CD4-positive, alpha-beta T cell (primary cell): ENCODE measurements at places on chromosomes 4 and X.

DNA sequence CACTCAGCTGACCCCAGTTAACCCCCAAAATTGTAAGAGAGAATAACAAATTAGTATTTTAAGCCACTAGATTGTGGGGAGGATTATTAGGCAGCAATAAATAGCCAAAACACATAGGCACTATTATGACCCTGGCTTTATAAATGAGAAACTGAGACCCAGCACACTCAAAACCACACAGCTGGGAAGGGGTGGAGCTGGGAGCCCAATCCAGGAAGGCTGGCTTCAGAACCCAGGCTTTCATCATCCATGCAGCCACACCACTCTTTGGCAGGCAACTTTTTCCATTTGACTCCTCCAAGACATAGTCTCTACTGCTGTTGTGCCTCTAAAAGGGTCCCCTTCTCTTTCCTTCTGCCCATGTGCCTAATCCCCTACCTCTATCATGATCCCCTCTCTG, 253.8 kb downstream of the DHX15 start:
- no peaks in the 10 kb centered on the region for H3K36me3 ChIP-seq
- no peak overlapping the region for H3K27ac ChIP-seq
- H3K4me1 ChIP-seq = no peaks in the 10 kb centered on the region

GRCh38 chr4:27009539-27009938, 148.9 kb downstream of the STIM2 start:
- H3K36me3 ChIP-seq = peaks cover 26% of the 10 kb centered on the region
- no peak overlapping the region for H3K27ac ChIP-seq
- no peak overlapping the region for H3K4me3 ChIP-seq
- no peaks in the 10 kb centered on the region for H3K27me3 ChIP-seq

GRCh38 chrX:828411-828959, 197.9 kb downstream of the SHOX start:
- H3K36me3 ChIP-seq = no peaks in the 10 kb centered on the region
- H3K4me1 ChIP-seq = no peaks in the 10 kb centered on the region
- H3K27ac ChIP-seq = no peak overlapping the region
- H3K4me3 ChIP-seq = no peak overlapping the region
- no peak for DNase-seq

DNA sequence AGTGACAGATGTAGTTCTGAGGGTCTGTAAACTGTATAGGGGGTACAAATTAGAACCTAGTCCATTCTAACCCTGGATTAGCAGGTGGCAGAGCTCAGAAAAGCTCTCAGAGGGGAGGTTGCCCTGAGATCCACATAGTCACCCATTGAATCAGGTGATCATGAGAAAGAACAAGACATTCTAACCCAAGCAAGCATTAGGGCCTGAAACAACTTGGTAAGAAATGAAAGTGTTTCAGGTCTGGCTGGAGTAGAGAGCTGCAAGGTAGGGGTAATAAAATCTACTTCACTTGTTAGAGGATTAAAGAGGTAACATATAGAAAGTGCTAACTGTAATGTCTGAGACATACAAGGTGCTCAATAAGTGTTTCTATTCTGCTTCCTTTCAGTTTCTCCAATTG, 8.8 kb upstream of the BMP2K start:
- no peak overlapping the region for H3K27ac ChIP-seq
- H3K27me3 ChIP-seq = no peaks in the 10 kb centered on the region
- no peaks in the 10 kb centered on the region for H3K4me1 ChIP-seq

- H3K27ac ChIP-seq = no peak overlapping the region
- peaks cover 15% of the 10 kb centered on the region for H3K27me3 ChIP-seq
- no peak for DNase-seq
- no peaks in the 10 kb centered on the region for H3K36me3 ChIP-seq
Measured at GRCh38 chrX:151970661-151971060, 3.8 kb downstream of the GABRE start.

DNA sequence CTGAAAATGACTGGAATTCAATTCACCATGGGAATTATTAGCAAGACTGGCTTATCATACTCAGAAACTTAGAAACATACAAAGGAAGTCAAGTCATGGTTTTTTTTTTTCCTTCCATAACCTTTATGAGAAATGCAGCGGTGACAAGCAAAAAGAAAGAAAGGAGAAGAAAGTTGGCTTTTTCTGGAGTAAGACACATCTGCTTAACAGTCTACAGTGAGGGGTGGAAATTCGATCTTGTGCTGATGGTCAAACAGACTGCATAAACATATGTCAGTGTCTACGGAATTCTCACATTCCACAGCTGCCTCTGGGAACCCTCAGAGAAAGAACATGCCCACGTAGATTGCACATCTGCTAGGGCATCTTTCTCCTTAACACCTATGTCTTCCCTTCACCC, 54.6 kb downstream of the PROM1 start:
- H3K36me3 ChIP-seq = no peaks in the 10 kb centered on the region
- no peak for DNase-seq
- H3K4me3 ChIP-seq = no peak overlapping the region
- H3K27ac ChIP-seq = no peak overlapping the region
- H3K4me1 ChIP-seq = no peaks in the 10 kb centered on the region

- no peak overlapping the region for H3K4me3 ChIP-seq
- no peaks in the 10 kb centered on the region for H3K27me3 ChIP-seq
- DNase-seq = no peak
- peak overlapping the region; percentile 69 for H3K27ac ChIP-seq
Measured at GRCh38 chr4:11470438-11471045, 41.8 kb upstream of the HS3ST1 start.

DNA sequence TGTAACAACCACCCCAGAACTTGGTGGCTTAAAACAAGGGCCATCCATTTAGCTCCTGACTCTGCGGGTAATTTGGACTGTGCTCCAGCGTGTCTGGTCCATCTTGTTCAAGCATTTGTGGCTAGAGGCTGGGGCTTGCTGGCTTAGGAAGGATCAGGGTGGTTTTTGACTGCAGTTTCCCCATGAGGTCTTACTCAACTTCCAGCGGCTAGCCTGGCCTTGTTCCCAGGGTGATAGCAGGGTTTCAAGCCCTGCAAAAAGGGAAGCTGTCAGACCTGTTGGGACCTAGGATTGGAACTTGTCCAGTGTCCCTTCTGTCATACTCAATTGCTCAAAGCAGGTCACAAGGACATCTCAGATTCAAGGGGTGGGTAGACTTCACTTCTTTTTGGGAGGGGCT, 205.9 kb downstream of the STIM2 start:
- no peak overlapping the region for H3K27ac ChIP-seq
- H3K4me3 ChIP-seq = no peak overlapping the region
- no peaks in the 10 kb centered on the region for H3K36me3 ChIP-seq
- no peak for DNase-seq
- H3K27me3 ChIP-seq = no peaks in the 10 kb centered on the region

GRCh38 chr4:114911111-114911510, 202.3 kb downstream of the NDST4 start:
- H3K4me1 ChIP-seq = no peaks in the 10 kb centered on the region
- H3K27me3 ChIP-seq = no peaks in the 10 kb centered on the region
- no peak overlapping the region for H3K4me3 ChIP-seq
- H3K27ac ChIP-seq = no peak overlapping the region
- H3K36me3 ChIP-seq = no peaks in the 10 kb centered on the region

GRCh38 chr4:136841526-136841925, 690.8 kb downstream of the PCDH18 start:
- no peaks in the 10 kb centered on the region for H3K4me1 ChIP-seq
- no peak overlapping the region for H3K4me3 ChIP-seq
- DNase-seq = no peak
- no peaks in the 10 kb centered on the region for H3K27me3 ChIP-seq
- no peak overlapping the region for H3K27ac ChIP-seq

DNA sequence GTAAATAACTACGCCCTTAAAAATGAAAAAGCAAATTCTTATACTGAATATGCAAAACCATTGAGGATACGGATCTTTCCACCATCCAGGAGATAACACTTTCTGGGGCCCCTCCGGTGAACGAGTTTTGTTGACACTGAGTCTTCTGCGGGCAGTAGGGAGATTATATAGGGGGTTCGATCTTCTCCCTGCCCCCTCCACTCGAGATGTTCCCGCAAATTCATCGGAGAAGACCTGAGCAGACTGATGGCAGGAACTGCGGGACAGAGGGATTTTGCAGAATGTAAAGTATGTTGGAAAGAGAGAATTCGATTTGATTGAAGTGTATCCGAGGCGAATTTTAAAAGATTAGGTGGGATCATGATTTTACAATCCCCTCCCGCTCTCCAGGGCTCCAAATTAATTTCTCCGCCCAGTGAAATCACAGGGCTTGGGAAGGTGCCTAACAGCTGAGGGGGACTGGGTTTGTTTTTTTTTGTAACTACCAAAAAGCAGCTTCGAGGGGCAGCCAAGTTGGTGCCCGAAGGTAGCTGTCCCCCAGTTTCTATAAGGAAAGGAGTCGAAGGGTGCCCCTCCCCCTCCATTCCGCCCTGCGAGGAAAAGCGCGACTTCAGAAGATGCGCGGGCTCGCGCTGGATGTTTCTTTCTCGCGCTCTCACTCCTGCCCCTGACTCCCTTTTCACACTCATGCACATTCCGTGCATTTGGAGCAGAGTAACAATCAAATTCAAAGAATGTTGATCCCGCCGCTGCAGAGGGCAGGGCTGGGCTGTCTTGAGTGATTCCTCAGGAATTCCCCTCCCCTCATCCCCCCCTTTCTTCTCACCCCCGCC, 1.2 kb downstream of the TMEM255A start:
- H3K27me3 ChIP-seq = peaks cover 10% of the 10 kb centered on the region
- no peak for DNase-seq
- H3K36me3 ChIP-seq = no peaks in the 10 kb centered on the region
- peak overlapping the region; percentile 64 for H3K4me3 ChIP-seq
- no peak overlapping the region for H3K27ac ChIP-seq
- peaks cover 29% of the 10 kb centered on the region for H3K4me1 ChIP-seq

- peaks cover 11% of the 10 kb centered on the region for H3K4me1 ChIP-seq
- H3K27me3 ChIP-seq = no peaks in the 10 kb centered on the region
- no peak overlapping the region for H3K27ac ChIP-seq
- H3K4me3 ChIP-seq = no peak overlapping the region
- H3K36me3 ChIP-seq = no peaks in the 10 kb centered on the region
Measured at GRCh38 chr4:95290702-95291101, 258.1 kb downstream of the UNC5C start.

DNA sequence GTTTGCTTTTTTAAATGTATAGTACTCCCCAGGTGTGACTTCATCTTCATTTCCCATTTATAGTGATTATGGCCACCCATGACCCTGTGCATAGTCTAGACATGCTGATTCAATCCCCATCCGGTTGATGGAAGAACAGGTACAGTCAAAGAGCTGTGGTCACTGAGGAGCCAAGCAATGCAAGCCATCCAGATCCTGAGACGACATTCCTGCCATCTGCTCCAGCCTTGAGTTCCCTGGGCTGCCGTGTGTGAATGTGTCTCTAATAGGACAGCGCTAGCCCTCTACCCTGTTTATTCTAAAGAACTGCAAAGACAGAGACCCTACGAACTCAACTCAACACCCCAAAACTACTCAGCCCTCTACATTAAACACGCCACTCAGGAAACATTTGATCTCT, 1.7 kb downstream of the KCNIP4 start:
- DNase-seq = no peak
- H3K4me3 ChIP-seq = no peak overlapping the region
- no peak overlapping the region for H3K27ac ChIP-seq
- H3K36me3 ChIP-seq = no peaks in the 10 kb centered on the region

- H3K4me1 ChIP-seq = no peaks in the 10 kb centered on the region
- no peaks in the 10 kb centered on the region for H3K27me3 ChIP-seq
- no peaks in the 10 kb centered on the region for H3K36me3 ChIP-seq
- no peak overlapping the region for H3K27ac ChIP-seq
Measured at GRCh38 chrX:115642895-115643530, 82.0 kb downstream of the PLS3 start.

DNA sequence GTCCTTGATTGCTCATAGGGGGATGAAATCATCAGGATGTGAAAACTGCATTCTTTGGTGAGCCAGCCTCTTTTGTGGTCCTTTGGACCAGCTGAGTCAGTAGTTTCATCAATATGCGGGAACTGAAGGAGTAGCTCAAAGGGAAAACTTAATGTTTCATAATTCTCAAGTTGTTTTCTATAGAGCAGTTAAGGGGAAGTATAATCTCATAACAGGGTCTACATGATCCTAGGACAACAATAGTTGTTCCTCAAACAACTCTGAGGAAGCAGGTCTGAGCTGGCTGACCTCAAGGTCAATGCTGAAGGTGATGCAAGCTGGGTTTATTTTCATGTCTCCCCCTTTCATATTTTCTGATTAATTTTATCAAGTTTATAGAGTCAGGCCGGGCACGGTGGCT, 36.1 kb upstream of the IRF2 start:
- no peaks in the 10 kb centered on the region for H3K27me3 ChIP-seq
- H3K27ac ChIP-seq = no peak overlapping the region
- peaks cover 16% of the 10 kb centered on the region for H3K4me1 ChIP-seq
- DNase-seq = no peak
- H3K4me3 ChIP-seq = no peak overlapping the region
- H3K36me3 ChIP-seq = no peaks in the 10 kb centered on the region

GRCh38 chr4:153179100-153179499, 25.1 kb upstream of the TRIM2 start:
- no peak overlapping the region for H3K27ac ChIP-seq
- no peak for DNase-seq
- no peak overlapping the region for H3K4me3 ChIP-seq
- no peaks in the 10 kb centered on the region for H3K27me3 ChIP-seq
- no peaks in the 10 kb centered on the region for H3K36me3 ChIP-seq

GRCh38 chr4:145170223-145170622, 10.2 kb downstream of the OTUD4 start:
- no peak overlapping the region for H3K4me3 ChIP-seq
- no peaks in the 10 kb centered on the region for H3K27me3 ChIP-seq

- H3K36me3 ChIP-seq = no peaks in the 10 kb centered on the region
- H3K4me3 ChIP-seq = no peak overlapping the region
- no peaks in the 10 kb centered on the region for H3K27me3 ChIP-seq
- no peaks in the 10 kb centered on the region for H3K4me1 ChIP-seq
- DNase-seq = no peak
Measured at GRCh38 chrX:130994671-130995070, 63.5 kb upstream of the ARHGAP36 start.
